ENCODE measurements at places on chromosomes 7 and 10. TPM values are rescaled to one million over a fixed set of nuclear protein-coding genes. Genes with fewer than 3 reads are reported as not detected.

DNA sequence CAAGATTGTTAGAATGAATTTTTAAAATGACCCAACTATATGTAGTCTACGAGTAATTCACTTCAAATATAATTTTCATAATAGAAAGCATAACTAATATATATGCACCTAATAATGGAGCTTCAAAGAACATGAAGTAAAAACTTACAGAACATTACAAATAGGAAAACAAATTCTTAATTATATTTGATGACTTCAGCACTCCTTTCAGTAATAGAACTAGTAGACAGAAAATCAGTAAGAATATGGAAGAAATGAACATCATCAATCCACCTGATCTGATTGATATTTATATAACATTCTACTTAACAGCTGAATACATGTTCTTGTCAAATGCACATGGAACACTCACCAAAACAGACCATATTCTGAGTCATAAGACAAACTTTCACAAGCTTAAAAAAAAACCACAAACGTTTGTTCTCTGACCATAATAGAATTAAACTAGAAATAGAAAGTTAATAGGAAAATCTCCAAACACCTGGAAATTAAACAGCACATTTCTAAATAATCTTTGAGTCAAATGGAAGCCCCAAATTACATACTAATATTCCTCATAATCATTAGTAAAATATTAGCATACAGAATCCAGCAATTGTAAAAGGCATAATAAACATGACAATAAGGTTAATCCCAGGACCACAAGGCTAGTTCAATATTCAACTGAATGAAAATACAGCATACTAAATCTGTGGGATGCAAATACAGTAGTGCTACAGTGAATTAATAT, 48.0 kb downstream of the BRAF start:
- H3K27me3 ChIP-seq = no peaks in the 10 kb centered on the region
- H3K4me1 ChIP-seq = peaks cover 3% of the 10 kb centered on the region
- no peak for DNase-seq
- H3K4me3 ChIP-seq = no peak overlapping the region
- no peaks in the 10 kb centered on the region for H3K36me3 ChIP-seq

SPDYE8 gene
- not detected for total RNA-seq

DNA sequence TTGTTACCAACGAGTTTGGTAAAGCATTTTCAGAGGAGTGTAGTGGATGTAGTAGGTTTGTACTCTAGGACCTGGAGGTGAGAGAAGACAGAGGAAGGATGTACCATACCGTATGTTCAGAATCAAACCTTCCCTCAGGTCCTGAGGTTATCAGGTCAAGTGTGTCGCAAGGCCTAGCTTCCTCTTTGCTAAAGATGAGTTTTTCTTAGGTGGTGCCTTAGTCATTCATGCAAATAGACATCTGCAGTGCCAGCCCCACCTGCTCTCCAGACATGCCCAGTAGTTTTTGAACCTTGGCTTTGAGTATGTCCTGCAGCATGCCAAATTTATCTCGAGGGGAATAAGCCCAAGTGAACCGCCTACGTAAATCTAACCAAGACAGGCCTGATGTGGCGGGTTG, 71.3 kb downstream of the HDAC9 start:
- no peak overlapping the region for H3K4me3 ChIP-seq
- peak; percentile 88 for DNase-seq
- no peaks in the 10 kb centered on the region for H3K36me3 ChIP-seq
- peak overlapping the region; percentile 77 for H3K27ac ChIP-seq
- H3K4me1 ChIP-seq = peaks cover 23% of the 10 kb centered on the region
- no peaks in the 10 kb centered on the region for H3K27me3 ChIP-seq

DNA sequence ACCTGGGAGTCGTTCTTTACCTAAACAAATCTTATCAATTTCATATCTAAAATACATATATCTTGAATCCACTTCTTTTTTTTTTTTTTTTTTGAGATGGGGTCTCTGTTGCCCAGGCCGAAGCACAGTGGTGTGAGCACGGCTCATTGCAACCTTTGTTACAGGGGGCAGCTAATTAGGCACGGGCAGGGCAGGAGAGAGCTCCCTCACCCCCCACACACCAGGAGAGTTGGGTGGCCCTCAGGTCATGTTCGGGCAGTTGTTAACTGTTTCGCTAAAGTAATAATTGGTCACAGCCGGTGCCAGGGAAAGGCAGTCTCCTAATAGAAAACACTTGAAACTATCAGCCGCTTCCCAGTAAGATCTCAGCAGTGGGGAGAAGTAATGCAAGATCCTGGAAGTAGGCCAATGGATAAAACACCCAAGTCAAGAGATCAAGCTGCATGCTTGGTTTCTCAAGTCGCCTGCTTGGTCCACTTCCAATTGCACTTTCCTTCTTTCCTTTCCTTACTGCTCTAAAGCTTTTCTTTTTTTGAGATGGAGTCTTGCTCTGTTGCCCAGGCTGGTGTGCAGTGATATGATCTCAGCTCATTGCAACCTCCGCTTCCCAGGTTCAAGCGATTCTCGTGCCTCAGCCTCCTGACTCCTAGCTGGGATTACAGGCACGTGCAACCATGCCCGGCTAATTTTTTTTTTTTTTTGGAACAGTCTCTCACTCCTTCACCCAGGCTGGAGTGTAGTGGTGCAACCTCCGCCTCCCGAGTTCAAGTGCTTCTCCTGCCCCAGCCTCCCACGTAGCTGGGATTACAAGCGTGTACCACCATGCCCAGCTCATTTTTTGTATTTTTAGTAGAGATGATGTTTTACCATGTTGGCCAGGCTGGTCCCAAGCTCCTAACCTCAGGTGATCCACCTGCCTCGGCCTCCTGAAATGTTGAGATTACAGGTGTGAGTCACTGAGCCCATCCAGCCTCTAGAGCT, 21.3 kb upstream of the EFCAB10 start:
- no peak overlapping the region for H3K4me3 ChIP-seq
- DNase-seq = no peak
- no peaks in the 10 kb centered on the region for H3K36me3 ChIP-seq
- no peaks in the 10 kb centered on the region for H3K27me3 ChIP-seq

DNA sequence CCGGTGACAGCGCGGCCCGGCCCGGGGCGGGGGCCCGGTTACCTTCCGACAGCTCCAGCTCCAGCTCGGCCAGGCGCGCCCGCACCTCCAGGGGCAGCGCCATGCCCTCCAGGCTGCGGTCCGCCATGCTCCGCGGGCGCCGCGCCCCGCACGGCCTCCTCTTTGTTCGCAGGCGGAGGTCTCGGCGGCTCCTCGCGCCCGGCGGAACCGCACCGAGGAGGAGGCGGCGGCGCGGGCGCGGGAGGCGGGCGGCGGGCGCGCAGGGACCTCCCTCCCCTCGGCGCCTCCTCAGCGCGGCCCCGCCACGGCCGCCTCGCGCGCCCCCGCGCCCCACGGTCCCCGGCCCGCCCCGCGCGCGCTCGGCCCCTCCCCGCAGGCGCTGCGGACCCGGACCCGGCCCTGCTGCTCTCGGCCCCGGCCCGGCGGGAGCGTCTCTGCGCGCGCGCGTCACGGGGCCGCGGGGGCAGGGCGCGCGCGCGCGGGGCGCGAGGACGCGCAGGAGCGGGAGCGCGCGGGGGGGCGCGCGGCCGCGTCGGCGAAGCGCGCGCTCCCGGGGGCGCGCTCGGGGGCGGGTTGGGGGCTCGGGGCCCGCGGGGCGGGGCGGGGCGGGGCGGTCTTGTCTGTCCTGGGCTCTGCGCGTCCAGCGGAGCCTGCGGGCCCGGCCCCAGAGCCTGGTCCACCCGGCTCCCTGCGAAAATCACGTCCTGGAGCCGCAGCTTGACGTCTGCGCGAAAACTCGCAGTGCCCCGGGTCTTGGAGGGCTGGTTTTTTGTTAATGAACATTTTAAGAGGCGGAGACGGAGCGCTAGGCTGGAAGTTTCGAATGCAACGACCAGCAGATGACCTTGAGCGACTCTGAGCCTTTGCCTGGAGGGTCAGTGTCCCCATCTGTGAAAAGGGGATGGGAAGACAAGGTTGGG, at the start of gene DIP2C:
TSS of gene DIP2C (minus strand) at position 217 of the 920 bp plus-strand sequence. CDS start at position 127, 90 bp downstream.
- no peak for DNase-seq
- H3K27ac ChIP-seq = no peak within 1 kb of the TSS
- no peak within 1 kb of the TSS for H3K4me3 ChIP-seq
- H3K4me1 ChIP-seq = no peaks in the 10 kb centered on the region
- H3K36me3 ChIP-seq = no peaks in the 10 kb centered on the region
- no peaks in the 10 kb centered on the region for H3K27me3 ChIP-seq

- no peaks in the 10 kb centered on the region for H3K27me3 ChIP-seq
- peaks cover 7% of the 10 kb centered on the region for H3K4me1 ChIP-seq
- H3K27ac ChIP-seq = no peak overlapping the region
- no peak overlapping the region for H3K4me3 ChIP-seq
Measured at GRCh38 chr10:71981876-71982230, 17.7 kb downstream of the CHST3 start.

DNA sequence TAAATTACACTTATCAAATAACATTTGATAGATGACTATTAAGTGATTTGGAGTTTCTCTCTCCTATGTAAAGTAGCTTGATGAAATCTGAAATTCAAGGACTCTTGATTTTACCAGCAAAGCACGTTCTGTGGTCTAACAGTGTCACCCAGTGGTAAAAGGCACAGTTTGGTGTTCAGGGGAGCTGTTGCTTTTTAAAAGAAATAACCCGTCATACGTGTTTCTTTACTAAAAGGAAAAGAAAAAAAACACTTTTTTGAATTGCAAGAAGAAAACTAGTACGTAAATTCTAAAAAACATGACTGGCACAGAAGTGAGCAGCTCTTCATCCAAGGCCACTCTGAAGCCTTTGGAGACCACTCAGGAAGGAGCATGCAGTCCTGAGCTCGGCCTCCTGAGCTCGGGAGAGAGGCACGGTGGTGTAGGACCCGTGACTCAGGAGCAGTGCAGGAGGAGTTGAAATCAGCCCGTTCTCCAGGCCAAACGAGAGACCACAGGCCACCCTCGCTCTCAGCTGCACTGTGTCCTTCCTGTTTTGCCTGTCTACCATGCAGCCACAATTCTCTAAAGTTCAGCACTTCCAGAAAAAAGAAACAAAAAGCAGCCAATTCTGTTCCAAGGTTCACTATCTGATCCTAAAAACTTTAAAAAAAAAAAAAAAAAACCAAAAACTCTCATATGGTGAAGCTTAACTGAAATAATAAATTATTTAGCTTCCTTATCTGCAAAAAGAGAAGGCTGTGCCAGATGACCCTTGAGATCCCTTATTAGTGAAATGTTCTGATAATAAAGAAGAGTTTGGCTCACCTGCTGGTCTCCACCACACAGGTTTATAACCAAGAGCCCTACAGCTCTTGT, 212.6 kb upstream of the FRMD4A start:
- no peak for DNase-seq
- H3K36me3 ChIP-seq = no peaks in the 10 kb centered on the region
- H3K27ac ChIP-seq = peak overlapping the region; percentile 56
- H3K27me3 ChIP-seq = no peaks in the 10 kb centered on the region

NPTX2 gene
- total RNA-seq = not detected

GRCh38 chr10:122342293-122343134, 32.0 kb upstream of the PLEKHA1 start:
- no peak overlapping the region for H3K4me3 ChIP-seq
- no peaks in the 10 kb centered on the region for H3K36me3 ChIP-seq
- H3K27ac ChIP-seq = no peak overlapping the region
- peak; percentile 65 for DNase-seq

GRCh38 chr10:113381416-113381815, 171.4 kb upstream of the HABP2 start:
- peaks cover 17% of the 10 kb centered on the region for H3K4me1 ChIP-seq
- no peaks in the 10 kb centered on the region for H3K27me3 ChIP-seq
- no peak overlapping the region for H3K27ac ChIP-seq
- no peak for DNase-seq
- no peak overlapping the region for H3K4me3 ChIP-seq

VSTM4 gene
- not detected for total RNA-seq

SPACDR gene
- total RNA-seq = 3.7 TPM

DNA sequence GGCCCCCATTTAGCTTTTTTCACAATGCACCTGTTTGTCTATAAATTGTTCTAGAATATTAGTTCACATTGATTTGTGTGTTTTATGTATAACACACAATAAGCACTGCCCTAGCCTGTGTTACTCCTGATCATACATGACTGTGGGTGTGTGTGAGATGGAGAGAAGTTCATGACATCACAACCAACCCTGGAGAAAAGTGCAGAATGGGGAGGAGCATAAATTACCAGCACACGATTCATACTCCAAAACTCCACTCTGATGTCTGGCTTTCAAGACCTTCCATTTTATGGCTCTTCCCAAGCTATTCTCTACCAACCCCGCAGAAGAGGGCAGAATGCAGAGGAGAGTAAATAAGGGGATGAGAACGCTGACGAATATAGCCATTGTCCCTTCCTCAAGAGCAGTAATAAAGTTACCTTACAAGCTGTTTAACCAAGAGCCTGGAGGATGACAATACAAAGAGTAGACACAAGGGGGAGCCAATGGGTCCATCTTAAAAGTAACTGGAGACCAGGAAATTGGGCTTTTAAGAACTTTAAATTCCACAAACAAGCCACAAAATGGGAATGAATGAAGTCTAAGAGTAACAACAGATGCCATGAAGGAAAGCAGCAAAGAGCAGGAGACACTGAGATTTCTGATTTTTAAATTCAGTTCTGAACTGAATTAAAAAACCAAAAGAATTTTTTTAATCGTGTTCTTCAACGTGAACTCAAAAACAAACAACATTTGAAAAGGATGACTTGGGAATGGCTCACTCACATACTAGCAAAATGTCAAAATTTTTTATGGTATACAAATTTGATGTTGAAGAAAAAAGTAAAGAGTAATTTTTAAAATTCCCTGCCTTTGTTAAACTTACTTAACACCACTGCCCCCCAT, 159.6 kb downstream of the PARD3 start:
- no peak overlapping the region for H3K4me3 ChIP-seq
- H3K4me1 ChIP-seq = no peaks in the 10 kb centered on the region
- no peak overlapping the region for H3K27ac ChIP-seq
- peak; percentile 15 for DNase-seq
- no peaks in the 10 kb centered on the region for H3K36me3 ChIP-seq

DNA sequence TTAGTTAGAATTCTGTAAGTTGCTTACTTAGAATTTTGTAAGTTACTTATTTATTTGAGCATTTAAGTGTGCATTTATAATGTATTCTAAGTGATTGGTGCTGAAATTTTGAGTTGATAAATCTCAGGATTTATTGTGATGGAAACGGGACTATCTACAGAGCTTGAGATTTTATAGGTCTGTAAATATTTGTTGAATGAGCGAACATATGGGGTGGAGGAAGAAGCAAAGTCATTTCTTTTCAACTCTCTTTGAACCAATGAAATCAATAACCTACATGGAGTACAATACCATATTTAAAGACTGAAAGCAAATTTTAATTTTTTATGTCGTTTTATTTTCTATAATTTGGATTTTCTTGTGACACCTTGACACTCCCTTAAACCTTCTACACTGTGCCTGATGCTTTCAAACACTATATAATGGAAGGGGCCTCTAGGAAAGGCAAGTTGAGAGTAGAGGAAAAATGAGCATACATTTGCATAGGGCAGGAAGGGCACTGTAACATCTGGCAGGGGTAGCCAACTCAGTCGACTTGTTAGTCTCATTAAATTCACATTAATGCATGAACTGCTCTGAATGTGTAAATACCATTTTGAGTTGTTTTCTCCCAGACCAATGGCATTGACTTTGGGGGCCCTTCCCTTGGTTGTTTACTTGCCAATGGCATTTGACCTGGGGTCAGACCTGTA, 204.2 kb downstream of the DYNC1I1 start:
- H3K36me3 ChIP-seq = no peaks in the 10 kb centered on the region
- no peak overlapping the region for H3K4me3 ChIP-seq
- H3K4me1 ChIP-seq = no peaks in the 10 kb centered on the region
- no peak overlapping the region for H3K27ac ChIP-seq
- no peak for DNase-seq

GRCh38 chr10:73167458-73167782, 388 bp downstream of the ECD start:
- no peaks in the 10 kb centered on the region for H3K27me3 ChIP-seq
- peak overlapping the region; percentile 99 for H3K4me3 ChIP-seq
- H3K4me1 ChIP-seq = peaks cover 22% of the 10 kb centered on the region
- H3K27ac ChIP-seq = peak overlapping the region; percentile 90

All from B cell (primary cell).